Right ventricle myocardium superior (tissue), 1 donor: ENCODE measurements at places on chromosomes 1 and 21.

DNA sequence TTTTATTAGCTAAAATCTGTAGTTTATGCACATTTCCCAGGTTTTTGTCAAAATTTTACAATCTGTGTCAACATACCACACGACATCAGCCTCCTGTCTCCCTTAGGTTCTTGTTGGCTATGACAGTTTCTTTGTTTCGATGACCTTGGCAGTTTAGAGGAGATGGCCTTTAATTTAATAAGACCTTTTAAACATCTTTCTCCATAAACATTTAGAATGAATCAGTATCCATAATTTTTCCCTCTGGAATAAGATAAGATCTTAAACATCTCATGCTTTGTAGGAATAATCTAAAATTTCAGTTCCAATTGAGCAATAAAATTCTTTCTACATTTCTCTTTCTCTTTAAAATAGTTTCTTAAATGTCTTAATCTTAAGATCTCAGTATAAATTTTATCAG, 28.7 kb upstream of the DYRK1A start:
- no peak for DNase-seq

DNA sequence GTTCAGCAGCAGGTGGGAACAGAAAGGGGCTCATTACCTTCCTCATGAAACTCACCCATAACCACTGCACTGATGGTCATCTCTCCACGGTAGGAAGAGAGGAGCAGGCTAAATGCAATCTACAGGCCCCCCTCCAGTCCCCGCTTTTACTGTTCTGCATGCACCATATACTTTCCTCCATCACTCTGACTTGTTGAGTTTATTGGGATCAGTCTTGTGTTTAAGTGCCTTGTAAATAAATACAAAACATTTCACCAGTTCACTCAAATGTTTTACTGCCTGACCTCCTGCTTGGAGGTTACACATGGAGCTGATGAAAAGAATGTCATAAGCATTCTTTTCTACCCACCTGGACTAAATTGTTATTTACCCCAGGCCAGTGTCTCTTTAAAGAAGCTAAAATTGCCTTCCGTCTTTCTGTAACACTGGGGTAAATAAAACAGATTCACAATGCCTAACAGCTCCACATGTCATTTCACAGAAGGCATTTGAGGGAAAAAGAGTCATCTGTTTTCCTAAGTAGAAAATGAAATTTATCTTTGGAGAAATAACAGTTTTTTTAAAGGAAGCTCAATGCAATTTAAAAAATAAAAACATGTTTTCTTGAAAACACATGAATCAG, 30.7 kb downstream of the PTPN14 start:
- DNase-seq = no peak

DNA sequence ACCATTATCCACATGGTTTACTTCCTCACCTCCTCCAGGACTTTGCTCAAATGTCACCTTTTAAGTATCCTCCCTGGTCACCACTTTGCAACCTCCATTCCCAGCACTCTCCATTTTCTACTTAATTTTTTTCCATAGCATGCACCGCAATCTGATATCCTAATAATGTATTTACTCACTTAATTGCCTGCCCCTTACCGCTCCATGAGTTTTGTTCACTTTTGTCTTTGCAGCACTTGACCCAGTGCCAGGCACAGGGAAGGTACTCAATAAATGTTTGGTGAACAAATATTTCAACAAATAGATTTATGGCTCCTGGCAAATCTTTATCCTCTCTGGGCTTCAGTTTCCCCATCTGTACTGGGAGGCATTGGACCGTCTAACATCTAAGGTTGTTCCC, 53.6 kb downstream of the UBE2T start:
- DNase-seq = no peak

DNA sequence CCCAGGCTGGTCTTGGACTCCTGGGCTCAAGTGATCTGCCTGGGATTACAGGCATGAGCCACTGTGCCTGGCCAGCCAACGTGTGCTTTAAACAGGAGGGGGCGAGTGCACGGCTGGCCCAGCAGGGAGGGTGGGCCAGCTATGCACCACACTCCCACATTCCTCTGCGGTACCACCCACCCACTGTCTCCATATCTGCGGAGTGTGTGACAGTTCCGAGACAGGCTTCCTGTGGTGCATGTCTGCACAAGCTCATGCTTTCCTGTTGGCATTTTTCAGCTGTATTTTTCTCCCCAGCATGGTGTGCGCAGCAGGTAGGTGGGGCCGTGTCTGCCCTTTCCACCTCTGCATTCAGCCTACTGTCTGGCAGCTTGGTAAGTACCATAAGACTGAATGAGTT, 183.3 kb downstream of the AJAP1 start:
- DNase-seq = no peak

DNA sequence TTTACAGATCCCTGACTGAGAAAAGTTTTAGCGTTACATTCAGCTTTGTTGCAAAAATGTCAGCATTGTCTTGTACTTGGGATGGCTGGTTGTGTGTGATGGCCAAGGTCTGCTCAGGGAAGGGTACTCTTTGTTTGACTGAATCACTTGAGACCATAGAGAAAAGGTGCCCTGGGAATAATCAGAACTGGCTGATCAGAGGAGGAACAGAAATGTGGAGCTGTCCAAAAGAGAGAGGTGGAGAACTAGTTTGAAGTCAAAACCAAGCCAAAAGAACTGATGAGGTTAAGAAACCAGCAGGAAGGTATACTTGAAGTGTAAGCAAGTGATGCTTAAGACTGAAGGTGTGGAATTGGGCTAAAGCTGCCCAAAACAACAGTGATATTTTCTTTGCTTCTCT, 107.6 kb upstream of the LYPLAL1 start:
- DNase-seq = no peak

DNA sequence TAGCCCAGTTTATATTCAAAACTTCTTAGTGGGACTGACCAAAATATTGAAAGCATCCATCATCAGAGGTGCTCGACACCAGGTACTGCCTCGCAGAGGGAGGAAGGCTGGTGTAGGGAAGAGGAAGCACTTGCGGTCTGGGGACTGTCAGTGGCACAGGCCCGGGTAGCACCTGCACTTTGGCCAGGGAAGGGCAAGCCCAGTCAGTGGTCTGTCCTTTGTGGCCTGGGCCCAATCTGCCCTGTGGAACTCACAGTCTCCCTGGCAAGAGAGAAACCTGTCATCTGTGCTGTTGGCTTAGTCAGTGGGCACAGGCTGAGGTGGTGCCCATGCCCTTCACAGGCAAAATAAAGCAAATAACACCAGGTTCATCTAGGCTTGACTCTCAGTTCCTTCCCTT, 77.4 kb downstream of the SYT6 start:
- no peak for DNase-seq

GRCh38 chr1:213984387-213985208, 3.2 kb upstream of the PROX1 start:
- DNase-seq = no peak

GRCh38 chr1:197841158-197841557, 61.3 kb upstream of the C1orf53 start:
- no peak for DNase-seq

- peak; percentile 53 for DNase-seq
These were observed 79.3 kb upstream of the LYST start for GRCh38 chr1:235945775-235946570.

GRCh38 chr1:183002797-183003196, 20.4 kb upstream of the LAMC1 start:
- no peak for DNase-seq

DNA sequence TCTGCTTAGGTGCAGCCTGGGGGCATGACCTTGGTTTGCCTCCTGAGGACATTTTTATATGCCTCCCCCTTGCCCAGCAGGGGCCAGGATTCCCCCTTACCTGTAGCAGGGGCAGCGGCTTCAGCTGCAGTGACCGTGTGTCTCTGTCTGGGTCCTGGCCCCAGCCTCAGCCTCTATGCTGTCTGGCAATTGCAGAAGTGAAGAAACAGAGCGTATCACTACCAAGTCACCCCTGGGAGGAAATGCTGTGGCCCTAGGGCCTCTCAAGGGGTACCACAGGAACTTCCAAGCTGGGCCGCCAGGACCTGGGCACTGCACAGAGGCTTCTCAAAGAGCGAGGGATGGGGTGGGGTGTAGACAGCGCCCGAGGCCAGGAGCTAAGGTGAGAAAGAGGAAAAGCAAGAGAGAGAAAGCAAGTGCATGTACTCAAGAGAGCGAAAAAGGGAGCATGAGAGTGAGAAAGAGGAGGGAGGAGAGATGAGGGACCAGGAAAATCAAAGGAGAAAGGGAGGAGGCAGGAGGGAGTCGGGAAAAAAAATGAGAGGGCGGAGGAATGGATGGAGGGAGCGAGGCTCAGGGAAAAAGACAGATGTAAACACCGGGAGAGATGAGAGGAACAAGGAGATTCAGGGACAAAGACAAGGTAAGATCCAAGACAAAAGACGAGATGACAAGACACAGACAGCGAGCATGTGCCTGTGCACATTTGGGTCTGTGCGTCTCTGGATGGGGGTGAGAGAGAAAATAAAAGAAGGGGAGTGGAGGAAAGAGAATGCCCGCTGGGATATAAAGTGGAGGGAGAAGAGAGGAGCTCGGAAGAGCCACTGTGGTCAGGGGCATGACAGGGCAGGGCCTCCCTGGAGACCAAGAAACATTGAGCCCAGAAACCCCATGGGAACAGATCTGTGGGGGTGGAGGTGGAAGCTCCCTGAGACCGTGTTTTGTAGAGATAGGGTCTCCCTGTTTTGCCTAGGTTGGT, at the start of gene PTAFR:
PTAFR (minus strand) TSS at position 199 of the 979 bp plus-strand sequence. CDS start 25,669 bp downstream, outside the sequence.
- peak; percentile 67 for DNase-seq

GRCh38 chr1:205301205-205301821, 20.2 kb downstream of the NUAK2 start:
- DNase-seq = no peak

- no peak for DNase-seq
These were observed 286.9 kb downstream of the KIF26B start for GRCh38 chr1:245441689-245442088.

DNA sequence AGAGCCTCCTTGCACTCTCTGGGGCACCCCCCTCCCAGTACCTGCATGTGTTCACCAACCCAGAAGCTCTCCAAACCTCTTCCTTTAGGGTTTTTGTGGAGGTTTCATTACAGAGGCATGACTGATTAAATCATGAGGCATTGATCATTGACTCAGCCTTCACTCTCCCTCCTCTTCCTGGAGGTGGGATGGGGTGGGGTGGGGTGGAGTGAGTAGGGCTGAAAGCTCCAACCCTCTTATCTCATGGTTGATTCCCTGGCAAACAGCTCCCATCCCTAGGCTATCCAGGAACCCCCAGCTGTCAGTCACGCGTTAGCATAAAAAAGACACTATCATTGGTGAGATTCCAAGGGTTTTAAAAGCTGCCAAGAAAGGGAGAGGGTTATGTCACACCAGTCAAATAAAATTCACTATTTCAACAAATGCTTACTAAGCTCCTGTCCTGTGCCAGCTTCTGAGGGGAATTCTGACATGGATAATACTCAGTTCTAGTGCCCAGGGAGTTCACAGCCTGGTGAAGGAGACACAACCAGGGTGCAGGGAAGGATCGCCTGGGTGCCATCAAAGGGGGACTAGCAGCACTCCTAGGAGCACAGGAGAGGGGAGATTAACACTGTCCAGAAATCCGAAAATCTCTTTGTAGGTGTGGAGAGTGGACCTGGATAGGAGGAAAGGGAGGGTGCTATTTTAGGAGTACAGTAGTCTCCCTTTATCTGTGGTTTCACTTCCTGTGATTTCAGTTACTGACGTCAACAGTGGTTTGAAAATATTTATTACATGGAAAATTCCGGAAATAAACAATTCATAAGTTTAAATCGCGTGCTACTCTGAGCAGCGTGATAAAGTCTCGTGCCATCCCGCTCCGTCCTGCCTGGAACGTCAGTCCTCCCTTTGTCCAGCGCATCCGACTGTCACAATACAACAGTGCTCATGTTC, 6.8 kb upstream of the IL24 start:
- peak; percentile 41 for DNase-seq

- no peak for DNase-seq
These were observed 10.5 kb upstream of the SLAMF1 start for GRCh38 chr1:160657250-160657781.

- peak; percentile 36 for DNase-seq
These were observed 17.2 kb downstream of the PODN start for GRCh38 chr1:53079251-53079650.

GRCh38 chr1:55233145-55233777, 18.1 kb upstream of the USP24 start:
- DNase-seq = no peak

DNA sequence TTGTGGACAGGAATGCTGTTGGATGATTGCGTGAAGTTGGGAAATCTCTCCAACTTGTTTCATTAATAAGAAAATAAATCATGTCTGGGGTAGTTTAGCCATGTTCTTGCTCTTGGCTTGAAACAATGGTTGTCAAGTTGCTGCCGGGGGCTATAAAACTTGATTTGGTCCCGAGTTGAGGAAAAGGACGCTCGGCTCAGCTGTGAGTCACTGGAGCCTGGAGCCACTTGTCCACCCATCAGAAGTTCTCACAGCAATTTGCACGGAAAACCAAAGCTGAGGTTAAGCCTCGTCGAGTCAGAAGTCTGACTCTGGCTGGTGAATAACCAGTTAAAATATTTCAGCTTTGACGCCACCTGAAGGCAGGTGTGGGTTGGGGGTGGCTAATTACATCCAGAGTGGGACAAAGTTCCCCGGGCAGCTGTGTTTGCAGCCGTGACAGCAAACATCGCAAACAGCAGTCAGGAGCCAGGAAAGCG, 19.7 kb upstream of the RIPK4 start:
- no peak for DNase-seq

GRCh38 chr1:89973471-89974127, 21.3 kb upstream of the ZNF326 start:
- DNase-seq = no peak

DNA sequence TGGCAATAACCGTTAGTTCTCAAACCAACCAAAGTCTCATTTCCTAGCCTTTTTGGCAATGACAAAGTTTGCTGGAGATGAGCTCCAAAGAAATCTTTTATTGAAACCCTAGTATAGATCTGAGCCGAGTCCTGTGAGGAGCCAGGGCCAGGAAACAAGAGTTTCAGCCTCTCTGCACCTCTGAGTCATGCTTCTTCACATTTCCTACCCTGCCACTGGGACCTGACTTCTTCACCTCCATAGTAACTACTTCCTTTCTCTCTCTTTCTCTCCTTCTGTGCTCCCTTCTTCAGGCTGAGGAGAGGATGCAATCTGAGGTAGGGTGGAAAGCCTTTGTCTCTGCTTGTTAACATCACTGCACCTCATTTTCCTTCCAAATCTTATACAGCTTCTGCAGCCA, 38.7 kb upstream of the IPO9 start:
- no peak for DNase-seq

- no peak for DNase-seq
These were observed 233.8 kb upstream of the USP25 start for GRCh38 chr21:15495965-15496364.

GRCh38 chr1:210376836-210377372, 48.2 kb downstream of the HHAT start:
- no peak for DNase-seq

GRCh38 chr1:247548092-247548491, 842 bp upstream of the GCSAML start:
- DNase-seq = no peak

- DNase-seq = no peak
These were observed 58.2 kb downstream of the SIK1 start for GRCh38 chr21:43368685-43369084.
